Iris pigment epithelial cell (primary cell): ENCODE measurements at places on chromosomes 3 and 15.

- DNase-seq, result no peak
Measured at GRCh38 chr3:194610689-194611088, 22.5 kb downstream of the TMEM44 start.

DNA sequence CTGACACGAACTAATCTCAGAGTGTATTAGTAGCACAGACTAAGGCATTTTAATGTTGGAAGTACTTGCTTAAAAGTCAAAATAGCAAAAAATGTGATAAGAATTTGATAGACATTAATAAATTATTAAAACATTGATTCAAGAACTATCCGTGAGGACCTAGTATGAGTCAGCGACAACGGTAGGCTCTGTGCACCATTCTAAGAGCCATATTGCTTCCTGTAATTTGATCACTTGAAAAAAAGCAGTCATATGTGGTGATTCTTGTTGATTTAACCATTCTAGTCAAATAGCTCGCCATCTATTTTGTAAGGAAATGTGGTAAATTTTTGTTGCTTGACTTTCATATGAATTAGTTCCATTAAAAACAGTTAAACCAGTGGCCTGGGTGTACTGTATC, 534.9 kb upstream of the ARRDC4 start:
- DNase-seq, result no peak

DNA sequence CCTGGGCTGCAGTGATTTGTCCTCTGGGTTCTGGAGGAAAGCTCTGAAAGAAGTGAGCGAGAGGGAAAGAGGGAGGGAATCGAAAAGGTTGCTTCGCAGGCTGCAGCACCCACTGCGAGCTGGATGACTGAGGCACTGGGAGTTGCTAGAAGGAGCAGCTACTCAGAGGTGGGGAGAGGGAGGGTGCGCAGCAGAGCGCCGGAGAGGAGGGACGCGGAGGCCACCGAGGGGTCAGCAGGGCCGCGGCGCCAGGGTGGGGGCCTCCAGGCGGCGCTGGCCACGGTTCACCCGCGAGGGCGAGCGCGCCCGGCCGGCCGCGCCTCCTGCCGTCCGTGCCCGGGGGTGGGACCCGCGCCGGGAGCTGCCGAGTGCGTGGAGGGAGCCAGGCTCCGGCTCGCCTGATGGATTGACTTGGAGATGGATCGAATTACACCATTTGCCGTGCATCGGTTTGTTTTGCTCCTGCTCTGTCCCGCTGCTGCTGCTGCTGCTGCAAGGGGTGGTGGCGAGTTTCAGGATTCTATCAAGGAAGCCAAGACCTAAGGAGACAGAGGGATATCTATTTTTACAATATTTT, at the start of gene SEMA6D:
Gene SEMA6D (plus strand): TSS at position 470 of the 577 bp plus-strand sequence. CDS start 42,294 bp downstream, outside the sequence.
- DNase-seq, result peak; percentile 65

GRCh38 chr3:12993517-12994356, 79.5 kb downstream of the IQSEC1 start:
- DNase-seq, result no peak

DNA sequence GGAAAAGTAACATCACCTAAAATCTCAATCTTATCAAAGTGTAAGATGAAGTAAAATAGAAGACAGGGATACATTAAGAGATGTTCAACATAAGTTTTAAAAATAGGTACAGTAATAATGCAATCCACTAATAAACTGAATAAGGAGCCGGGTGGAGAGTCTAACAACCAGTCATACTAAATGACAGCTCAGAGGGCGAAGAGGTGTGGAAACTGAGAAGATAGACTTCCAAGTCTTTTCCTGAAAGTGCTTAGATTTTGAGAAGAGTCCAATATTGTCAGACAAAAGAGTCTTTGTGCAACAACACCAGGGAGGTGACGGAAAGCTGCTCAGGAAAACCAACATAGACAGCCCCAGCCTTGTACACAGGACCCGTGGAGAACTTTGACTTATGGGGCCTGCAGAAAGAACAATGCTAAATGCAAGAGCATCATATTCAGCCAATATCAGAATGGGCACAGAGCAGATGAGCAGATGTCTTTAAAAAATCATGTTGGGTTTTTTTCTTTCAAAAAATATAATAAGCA, 66.4 kb downstream of the MECOM start:
- no peak for DNase-seq

- no peak for DNase-seq
Measured at GRCh38 chr3:49016414-49017228, 1.8 kb downstream of the DALRD3 start.

DNA sequence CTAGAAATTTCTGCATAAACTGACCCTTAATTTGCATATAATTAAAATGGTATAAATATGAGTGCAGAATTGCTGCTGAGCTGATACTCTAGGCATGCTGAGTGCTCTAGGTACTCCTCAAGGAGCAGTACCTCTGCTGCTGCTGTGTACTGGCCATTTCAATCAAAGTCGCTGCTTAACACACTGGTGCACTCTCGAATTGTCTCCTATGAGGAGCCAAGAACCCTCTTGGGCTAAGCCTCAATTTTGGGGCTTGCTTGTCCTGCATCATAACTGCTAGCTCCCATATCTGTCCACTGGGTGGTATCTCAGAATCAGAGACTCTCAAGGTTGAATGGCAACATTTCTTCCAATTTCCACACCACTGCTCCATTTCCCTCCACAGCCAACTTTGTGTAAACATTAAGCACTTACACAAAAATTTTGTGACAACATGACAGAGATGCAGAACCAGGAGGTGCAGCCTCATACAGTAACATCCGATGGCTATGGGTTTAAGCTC, 82.5 kb downstream of the XXYLT1 start:
- peak; percentile 38 for DNase-seq

DNA sequence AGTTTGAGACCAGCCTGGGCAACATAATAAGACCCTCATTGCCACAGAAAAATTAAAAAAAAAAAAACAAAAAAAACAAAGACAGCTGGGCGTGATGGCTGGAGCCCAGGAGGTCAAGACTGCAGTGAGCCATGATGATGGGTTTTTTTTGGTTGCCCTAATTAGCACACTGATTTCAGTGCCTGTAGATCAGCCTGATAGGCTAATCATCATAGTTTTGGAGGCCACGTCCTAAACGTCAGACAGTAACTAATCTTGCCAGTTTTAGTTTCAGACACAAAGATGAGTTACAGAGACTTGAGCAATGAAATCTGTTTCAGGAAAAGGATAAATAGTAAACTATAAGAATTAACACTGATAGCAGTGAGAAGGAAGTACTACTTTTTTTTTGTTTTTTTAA, 55.4 kb downstream of the LRCH3 start:
- no peak for DNase-seq

GRCh38 chr15:83971992-83972391, 263.6 kb upstream of the GOLGA6L4 start:
- DNase-seq, result peak; percentile 82

DNA sequence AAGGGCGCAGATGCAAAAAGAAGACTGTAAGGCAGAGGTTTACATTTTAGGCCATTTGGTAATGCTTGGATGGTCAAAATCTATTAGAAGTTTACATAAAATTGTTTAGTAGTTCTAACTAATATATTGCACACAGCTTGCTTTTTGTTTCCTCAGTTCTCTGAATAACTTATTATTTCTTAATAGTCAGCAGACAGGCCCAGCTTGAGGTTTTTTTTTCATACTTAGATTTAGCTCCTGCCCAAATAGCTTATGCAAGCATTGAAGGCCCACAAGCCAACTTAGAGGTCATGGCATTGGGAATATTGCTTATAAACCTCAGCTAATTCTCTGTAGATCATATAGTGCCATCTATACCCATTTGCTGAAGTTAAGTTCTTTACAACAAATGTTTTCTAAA, 172.5 kb downstream of the RAP2B start:
- no peak for DNase-seq

GRCh38 chr15:82540984-82541431, 751 bp upstream of the RPS17 start:
- peak; percentile 31 for DNase-seq

DNA sequence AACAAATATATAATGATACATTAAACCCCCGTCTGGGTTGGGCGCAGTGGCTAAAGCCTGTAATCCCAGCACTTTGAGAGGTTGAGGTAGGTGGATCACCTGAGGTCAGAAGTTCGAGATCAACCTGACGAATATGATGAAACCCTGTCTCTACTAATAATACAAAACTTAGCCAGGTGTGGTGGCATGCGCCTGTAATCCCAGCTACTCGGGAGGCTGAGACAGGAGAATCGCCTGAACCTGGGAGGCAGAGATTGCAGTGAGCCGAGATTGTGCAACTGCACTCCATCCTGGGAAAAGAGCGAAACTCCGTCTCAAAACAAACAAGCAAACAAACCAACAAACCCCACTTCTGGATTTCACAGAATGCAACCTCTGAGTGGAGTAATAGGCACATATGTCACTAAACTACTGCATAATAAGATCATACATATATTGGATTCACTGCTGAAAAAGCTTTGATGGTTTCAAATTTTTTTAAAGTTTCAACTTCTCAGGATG, 718.2 kb downstream of the SI start:
- DNase-seq, result no peak

GRCh38 chr15:84886211-84886983, 1.9 kb downstream of the SLC28A1 start:
- DNase-seq, result no peak

GRCh38 chr3:123375014-123375940, 73.6 kb downstream of the ADCY5 start:
- no peak for DNase-seq

DNA sequence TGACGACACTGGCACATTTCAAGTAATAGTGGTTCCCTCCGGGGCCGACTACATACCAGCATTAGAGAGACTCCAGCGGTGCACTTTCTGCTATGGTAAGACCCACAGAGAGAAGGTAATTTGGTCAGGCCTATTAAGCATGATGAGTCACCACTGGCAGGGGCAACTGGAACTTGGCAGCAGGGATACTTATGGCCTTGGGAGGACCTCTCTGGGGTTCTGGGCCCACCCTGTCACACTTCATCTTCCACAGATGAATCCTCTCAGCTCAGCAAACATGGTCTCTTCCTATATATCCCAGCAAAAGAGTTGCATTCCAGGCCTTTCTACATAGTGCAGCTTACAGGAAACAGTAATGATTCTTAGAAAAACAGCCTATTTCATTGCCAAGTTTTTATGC, 88.0 kb downstream of the PIK3R4 start:
- DNase-seq, result peak; percentile 28

DNA sequence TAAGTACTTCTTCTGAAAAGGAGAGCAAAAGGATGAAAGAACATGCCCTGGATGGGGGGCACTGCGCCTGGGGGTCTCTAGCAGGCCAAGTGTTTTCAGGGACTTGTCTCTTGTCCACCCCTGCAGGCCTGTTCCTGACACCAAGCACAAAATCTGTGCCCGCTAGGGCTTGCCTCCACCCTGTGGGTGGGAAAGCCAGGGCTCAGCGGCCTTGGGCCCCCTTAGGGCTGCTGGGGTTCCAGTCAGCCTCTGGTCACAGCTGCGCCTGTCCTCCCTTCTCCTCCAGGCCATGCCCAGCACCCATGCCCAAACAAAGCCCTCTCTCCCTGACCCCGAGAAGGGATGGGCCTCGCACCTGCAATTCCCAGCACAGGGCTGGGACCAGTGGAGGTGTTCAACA, 71.1 kb upstream of the TRPM1 start:
- no peak for DNase-seq

DNA sequence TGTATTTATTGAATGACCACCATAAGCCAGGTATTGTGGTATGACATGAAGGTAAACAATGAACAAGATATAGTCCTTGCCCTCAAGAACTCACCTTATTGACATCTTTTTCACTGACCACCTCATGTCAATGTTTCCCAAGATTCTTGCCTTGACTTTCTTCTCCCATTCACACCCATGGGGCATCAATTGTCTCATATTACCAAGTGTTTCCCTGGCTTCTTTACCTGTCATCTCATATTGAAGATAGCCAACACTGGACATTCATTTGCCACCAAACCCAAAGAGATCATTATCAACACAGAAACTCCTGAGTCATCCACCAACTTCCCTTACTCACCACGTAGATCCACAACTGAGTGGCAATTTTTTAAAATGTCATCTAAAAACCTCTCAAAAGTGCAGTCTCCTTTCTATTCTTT, 2.2 kb downstream of the EFHB start:
- DNase-seq, result peak; percentile 24

- DNase-seq, result peak; percentile 54
Measured at GRCh38 chr3:44923632-44924456, 49.4 kb downstream of the TGM4 start.

- DNase-seq, result no peak
Measured at GRCh38 chr15:83734487-83734886, 80.6 kb downstream of the ADAMTSL3 start.

- no peak for DNase-seq
Measured at GRCh38 chr15:36263666-36264065, 315.8 kb upstream of the CDIN1 start.

- no peak for DNase-seq
Measured at GRCh38 chr3:119912220-119912619, 130.3 kb downstream of the NR1I2 start.

GRCh38 chr15:60757831-60758570, 279.1 kb upstream of the ICE2 start:
- DNase-seq, result no peak

GRCh38 chr3:4722103-4722502, 229.0 kb downstream of the ITPR1 start:
- DNase-seq, result peak; percentile 85

- DNase-seq, result no peak
Measured at GRCh38 chr15:90190606-90191343, 10.4 kb upstream of the SEMA4B start.

DNA sequence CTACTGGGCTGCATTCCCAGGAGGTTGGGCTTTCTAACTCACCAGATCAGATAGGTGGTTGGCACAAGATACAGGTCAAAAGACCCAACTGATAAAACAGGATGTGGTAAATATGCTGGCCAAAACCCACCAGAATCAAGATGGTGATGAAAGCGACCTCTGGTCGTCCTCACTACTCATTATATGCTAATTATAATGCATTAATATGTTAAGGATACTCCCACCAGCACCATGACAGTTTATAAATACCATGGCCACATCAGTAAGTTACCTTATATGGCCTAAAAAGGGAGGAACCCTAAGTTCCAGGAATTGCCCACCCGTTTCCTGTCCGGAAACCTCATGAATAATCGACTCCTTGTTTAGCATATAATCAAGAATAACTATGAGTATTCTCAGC, 31.6 kb downstream of the CFAP44 start:
- no peak for DNase-seq

DNA sequence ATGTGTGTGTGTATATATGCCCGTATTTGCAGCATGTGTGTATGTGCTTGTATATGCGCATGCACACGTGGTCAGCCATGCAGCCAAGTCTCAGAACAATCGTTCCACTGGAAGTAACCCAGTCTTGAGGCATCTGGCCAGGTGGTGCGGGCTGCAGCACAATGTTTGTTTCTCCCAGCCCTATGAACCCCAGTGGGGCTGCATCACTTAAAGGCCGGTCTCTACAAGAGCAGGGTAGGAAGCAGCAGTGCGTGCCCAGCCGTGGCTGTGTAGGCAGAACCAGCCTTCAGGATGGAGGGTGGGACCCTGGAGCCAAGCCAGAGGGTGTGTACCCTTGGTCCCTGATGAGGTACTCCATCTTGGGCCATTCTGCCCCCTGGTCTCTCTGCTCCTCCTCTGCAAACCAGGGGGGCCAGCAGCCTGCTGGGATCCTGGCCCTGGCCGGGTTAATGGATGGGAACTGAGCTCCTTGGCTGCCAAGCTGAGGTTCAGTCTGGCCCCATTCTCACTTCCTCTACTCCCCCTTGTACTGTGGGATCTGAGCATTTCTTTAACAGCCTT, 11.8 kb downstream of the KLF13 start:
- no peak for DNase-seq
